ENCODE measurements at places on chromosomes 13 and 19. TPM values are rescaled to one million over a fixed set of nuclear protein-coding genes. Genes with fewer than 3 reads are reported as not detected.
A peak's percentile ranks its signal among the peaks of the same experiment; 100 is the strongest.

DNA sequence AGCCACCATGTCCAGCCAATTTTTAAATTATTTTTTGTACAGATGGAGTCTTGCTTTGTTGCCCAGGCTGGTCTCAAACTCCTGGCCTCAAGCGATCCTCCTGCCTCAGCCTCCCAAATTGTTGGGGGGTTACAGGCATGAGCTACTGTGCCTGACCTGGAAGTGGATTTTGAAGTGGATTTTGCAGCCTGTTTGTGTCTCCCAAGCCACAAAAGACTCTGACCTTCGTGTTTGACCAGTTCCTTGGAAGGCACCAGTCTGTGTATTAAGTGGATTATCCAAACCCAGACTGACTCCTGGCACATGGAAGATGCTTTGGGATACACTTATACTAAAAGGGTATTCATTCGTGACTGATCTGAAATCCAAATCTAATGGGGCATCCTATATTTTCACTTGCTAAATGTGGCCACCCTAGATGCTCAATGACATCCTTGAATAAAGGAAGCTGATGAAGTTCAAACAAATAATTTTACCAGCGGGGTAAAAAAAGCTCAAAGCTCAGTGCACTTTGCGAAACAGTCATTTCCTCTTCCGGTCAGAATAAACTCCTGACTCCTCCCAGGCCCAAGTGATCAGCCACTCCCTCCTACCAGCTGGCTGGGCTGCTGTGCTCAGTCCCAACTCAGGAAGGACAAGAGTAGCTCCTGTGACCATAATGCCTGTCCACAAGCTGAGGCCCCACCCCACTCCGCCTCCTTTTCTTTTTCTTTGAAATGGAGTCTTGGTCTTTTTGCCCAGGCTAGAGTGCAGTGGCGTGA lies 32.6 kb upstream of the GATAD2A start:
- ATAC-seq, result peak; percentile 58

DNA sequence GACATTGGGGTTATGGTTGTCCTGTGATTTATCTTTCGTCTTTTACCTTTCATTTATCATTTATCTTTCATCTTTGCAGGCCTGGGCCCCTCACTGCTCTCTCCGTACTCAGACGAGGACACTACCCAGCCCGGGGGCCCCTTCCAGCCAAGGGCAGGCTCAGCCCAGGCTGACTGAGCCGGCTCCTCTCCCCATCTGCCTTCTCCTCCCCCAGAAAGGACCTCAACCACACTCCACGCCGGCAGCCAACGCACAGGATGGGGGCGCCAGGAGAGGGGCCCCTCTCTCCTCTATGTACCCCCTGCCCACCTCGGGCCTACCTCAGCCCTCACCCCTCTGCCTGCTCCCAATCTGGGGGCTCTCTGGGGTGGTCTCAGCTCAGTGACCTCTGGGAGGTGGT lies 7.4 kb upstream of the PPP5C start:
- ATAC-seq, result peak; percentile 59

DNA sequence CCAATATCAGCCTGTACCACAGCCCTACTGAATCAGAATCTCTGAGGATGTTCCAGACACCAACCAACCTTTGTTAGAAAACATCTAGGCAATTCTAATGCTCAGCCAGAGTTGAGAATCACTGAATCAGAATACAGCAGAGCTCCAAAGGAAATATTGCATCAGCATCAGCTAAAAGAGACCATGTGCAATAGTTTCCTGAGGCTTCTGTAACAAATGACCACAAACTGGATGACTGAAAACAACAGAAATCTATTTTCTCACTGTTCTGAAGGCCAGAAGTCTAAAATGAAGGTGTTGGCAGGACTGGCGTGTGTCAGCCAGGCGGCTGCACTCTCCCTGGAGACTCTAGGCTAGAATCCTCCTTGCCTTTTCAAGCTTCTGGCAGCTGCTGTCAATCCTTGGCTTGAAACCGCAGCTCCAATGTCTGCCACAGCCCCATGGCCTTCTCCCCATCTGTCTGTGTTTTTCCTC lies 1.2 kb upstream of the DCT start:
- ATAC-seq, result peak; percentile 20

ZNF221 gene
- total RNA-seq, result 9.8 TPM

- ATAC-seq, result no peak
Observed at GRCh38 chr19:16626796-16627192, 1.2 kb downstream of the MED26 start.

DNA sequence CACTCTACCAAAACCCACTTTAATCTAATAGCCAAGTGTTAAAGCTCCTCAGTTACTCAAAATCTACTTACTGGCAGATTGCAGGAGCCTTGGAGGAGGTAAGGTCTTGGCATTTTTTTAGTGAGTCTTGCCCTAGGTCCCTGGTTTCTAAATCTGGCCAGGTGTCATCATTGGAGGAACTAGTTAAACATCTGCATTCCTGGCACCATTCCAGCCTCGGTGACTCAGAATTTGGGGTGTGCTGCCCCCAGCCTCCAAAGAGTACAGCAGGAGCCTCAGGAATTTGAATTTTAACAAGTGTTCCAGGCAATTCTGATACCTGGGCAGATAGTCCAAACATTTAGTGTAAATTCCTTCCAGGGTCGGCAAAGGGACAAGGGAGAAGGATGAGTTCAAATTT lies 37.4 kb downstream of the KLF5 start:
- ATAC-seq, result no peak

- ATAC-seq, result no peak
Observed at GRCh38 chr13:110431425-110432294, 124.6 kb downstream of the COL4A2 start.

All from motor neuron (in vitro differentiated cells).